ENCODE measurements at places on chromosomes 1 and 21.

DNA sequence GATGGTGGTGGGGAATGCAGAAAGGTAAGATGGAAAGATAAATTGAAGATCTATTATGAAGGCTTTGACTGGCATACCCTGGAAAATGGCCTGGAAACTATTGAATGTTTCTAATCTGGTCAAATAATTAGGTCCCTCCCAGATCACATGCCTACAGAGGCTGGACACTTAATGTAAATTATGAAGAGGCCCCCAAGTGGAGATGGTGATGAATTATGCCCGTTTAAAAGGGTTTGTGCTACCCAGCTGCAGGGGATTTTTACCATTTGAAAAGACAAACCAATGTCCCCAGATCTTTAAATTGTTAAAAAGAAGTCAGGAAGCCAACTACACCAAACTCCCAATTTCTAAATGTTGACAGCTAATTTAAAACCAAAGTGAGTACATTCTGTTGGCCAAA is 35.7 kb upstream of the FMN2 start:
- no peak for DNase-seq

DNA sequence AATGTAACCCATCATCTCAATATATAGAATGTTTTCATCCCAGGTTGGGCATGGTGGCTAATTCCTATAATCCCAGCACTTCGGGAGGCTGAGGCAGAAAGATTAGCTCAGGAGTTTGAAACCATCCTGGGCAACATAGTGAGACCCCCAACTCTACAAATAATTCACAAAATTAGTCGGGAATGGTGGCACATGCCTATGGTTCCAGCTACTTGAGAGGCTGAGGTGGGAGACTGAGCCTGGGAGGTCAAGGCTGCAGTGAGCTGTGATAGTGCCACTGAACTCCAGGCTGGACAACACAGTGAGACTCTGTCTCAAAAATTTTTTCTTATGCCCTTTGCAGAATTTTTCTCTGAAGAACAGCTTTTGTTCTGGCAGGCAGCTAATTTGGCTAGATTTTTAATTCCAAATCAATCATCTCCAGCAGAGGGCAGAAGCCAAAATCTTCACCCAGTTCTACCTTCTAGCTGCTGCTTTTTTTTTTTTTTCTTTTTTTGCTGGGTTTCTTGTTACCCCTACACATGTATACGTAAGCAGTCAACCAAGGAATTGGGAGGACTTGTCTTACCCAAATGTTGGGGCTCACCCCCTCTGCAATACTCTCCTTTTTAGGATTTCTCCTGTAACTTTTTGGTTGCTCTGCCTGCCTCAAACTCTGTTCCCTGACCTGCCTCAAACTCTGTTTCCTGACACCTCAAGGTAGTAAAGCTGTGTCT is 2.7 kb upstream of the RAD54L start:
- no peak for DNase-seq

DNA sequence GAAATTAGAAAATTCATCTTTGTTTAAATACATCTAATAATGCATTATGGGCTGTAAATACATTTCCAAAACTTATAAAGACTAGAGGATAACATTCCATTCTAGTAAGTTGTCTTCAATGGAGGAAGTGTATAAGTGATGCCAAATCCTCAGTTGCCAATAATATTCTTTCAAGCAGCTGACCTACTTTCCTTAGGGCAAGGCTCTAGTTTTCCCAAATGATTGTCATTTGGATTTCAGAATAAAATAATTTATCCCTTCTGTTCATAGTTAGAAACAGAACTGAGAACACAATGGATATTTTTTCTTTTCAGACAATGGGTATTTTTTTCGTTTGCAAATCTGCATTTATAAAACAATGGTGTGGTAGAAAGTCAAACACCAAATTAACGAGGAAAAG is 354.9 kb upstream of the ADAMTS5 start:
- no peak for DNase-seq

- no peak for DNase-seq
These were observed 266.8 kb downstream of the NPHP4 start for GRCh38 chr1:5725406-5725805.

DNA sequence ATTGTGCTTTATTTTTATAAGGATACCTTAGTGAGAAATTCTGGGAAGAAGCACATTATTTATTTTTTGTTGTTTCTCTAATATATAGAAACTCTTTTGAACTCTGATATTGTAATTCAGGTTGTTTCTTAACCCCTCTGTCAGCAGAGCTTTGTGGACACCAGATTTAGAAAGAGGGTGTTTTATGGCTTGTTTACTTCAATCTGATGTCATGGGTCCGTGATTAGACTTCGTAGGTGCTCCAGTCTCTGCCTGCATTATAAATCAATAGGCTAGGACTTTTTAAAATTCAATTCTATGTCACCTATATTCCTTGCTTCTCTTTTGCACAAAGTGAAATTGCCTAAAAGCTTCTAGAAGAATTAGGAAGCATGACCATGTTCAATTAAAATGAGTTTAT is 47.3 kb upstream of the CCDC190 start:
- DNase-seq = no peak
